ENCODE measurements at places on chromosomes 2 and 18. TPM values are rescaled to one million over a fixed set of nuclear protein-coding genes. Genes with fewer than 3 reads are reported as not detected.

- no peaks in the 10 kb centered on the region for H3K27me3 ChIP-seq
- peak within 1 kb of the TSS; percentile 47 for H3K4me3 ChIP-seq
- peak within 1 kb of the TSS; percentile 97 for H3K27ac ChIP-seq
- DNase-seq: peak; percentile 99
- peaks cover 27% of the 10 kb centered on the region for H3K4me1 ChIP-seq
These were observed at the start of gene TIA1 for GRCh38 chr2:70248181-70248847. Gene TIA1, minus strand, starts transcription at chr2:70248628. Its CDS starts 198 bp downstream, at chr2:70248430.

- no peak for DNase-seq
- H3K27me3 ChIP-seq: no peaks in the 10 kb centered on the region
- no peak overlapping the region for H3K27ac ChIP-seq
- H3K4me1 ChIP-seq: no peaks in the 10 kb centered on the region
- H3K4me3 ChIP-seq: no peak overlapping the region
These were observed 403.7 kb downstream of the CCDC85A start for GRCh38 chr2:56587456-56587855.

- H3K4me1 ChIP-seq: peaks cover 17% of the 10 kb centered on the region
- no peak overlapping the region for H3K27ac ChIP-seq
- H3K27me3 ChIP-seq: peaks cover 65% of the 10 kb centered on the region
- H3K4me3 ChIP-seq: no peak overlapping the region
- H3K36me3 ChIP-seq: peaks cover 14% of the 10 kb centered on the region
- no peak for DNase-seq
These were observed 8.6 kb downstream of the SPR start for GRCh38 chr2:72895759-72896281.

GRCh38 chr2:234081970-234082822, 31.7 kb downstream of the SPP2 start:
- H3K36me3 ChIP-seq: no peaks in the 10 kb centered on the region
- H3K4me3 ChIP-seq: no peak overlapping the region
- no peak overlapping the region for H3K27ac ChIP-seq

RTP5 gene
- total RNA-seq: 0.10 TPM

DSG1 gene
- total RNA-seq: not detected

DNA sequence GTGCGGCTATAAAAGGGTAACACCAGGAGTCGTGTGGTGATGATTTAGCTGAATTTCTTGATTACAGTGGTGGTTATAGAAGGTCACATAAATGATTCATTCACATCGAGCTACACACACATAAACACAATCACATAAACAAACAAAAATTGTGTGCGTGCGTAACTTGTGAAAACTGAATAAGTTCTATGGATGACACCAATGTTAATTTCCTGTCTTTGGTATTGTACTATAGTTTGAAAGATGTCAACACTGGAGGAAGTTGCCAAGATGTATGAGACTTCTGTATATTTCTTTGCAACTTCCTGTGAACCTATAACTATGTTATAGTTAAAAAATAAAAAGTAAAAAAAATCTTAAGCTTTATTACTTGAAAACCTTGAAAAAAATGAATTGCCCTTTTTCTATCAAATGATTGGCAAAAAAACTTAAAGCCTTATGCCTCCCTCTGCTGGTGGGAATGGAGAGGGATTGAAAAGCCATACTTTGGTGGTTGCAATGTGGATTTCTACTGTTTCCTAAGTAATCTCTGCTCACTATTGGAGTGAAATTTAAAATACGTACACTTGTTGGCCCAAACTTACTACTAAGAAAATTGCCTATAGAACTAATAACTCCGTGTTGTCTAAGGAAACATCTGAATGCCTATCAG, 227.7 kb downstream of the RPIA start:
- H3K36me3 ChIP-seq: no peaks in the 10 kb centered on the region
- no peaks in the 10 kb centered on the region for H3K4me1 ChIP-seq
- no peak for DNase-seq
- no peak overlapping the region for H3K27ac ChIP-seq

DNA sequence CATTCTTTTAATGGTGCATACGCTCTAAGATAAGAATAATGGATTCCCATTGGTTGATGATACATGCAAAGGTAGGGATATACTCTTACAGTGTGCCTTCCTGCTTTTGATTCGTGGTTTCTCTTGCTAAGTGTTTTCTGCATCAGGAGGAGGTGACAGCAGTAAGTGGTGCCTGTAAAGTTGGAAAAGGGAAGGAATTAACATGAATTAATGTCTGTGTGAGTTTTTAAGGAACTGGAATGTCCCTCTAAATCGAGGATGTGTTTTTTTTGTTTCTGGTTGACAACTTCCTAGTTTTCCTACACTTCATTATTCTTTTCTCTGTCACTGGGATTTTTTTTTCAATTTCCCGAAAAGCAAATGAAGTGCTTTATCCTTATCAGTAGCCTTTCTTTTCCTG, 54.4 kb downstream of the CRIM1 start:
- peak overlapping the region; percentile 39 for H3K27ac ChIP-seq
- H3K27me3 ChIP-seq: no peaks in the 10 kb centered on the region
- H3K4me3 ChIP-seq: no peak overlapping the region
- no peak for DNase-seq

DNA sequence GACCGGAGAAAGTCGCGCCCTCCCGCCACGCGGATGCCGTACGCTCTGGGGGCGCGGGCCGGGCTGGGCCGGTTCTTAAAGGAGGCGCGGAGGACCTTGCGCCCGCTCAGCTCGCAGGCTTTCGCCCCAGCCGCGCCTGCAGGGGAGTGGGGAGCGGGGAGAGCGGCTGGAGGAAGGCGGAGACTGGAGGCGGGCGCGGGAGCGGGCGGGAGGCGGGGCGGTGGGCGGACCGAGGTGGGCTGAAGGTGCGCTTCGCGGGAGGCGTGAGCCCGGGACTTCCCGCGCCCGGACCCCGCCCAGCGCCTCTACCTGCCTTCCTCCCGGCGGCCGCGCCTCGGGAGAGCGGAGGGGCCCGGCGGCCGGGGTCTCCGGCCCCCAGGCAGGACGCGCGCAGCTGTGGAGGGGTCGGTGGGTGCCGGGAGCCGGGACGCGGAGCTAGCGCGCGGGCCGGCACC, at the start of gene ADRA2B:
TSS of gene ADRA2B (minus strand) at position 148 of the 455 bp plus-strand sequence. CDS start 422 bp downstream, outside the sequence.
- H3K27me3 ChIP-seq: peaks cover 18% of the 10 kb centered on the region
- H3K36me3 ChIP-seq: no peaks in the 10 kb centered on the region
- DNase-seq: peak; percentile 41
- peaks cover 4% of the 10 kb centered on the region for H3K4me1 ChIP-seq
- no peak within 1 kb of the TSS for H3K27ac ChIP-seq
- peak within 1 kb of the TSS; percentile 64 for H3K4me3 ChIP-seq

PROKR1 gene
- not detected for total RNA-seq

DNA sequence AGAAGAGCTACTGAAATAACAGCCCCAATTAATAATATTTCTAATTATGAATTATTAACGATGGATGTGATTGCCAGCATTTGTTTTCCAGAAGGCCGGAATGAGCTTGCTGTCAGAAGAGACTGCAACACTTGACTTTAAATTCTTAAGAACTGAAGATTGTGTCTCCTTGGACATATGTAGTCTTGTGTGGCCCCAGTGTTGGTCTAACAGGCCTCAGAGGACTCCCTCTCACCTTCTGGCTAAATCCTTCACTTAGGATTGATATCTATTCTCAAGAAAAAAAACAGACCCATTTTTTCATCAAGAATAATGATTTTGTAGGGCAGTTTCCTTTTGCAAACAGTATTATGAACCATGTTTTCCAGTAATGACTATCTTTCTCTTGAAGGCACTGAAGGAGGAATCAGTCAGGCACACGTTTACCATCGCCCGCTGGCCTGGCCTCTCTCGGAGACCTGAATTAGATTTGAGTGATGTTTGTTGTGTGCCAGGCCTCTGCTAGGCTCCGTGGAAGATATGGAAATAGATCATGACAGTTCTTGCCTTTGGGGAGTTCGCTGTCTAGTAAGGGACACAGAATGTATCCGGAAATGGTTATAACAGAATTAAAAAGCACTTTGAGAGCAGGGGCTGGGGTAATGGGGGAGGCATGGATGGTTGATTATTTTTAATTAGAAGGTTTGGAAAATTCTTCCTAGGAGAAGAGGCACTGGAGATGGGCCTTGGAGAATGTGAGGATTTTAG, 258.0 kb downstream of the MYCN start:
- no peaks in the 10 kb centered on the region for H3K27me3 ChIP-seq
- H3K36me3 ChIP-seq: no peaks in the 10 kb centered on the region
- H3K4me3 ChIP-seq: no peak overlapping the region
- DNase-seq: no peak
- no peaks in the 10 kb centered on the region for H3K4me1 ChIP-seq

TWIST2 gene
- total RNA-seq: 12.8 TPM

- H3K4me3 ChIP-seq: no peak overlapping the region
- no peak overlapping the region for H3K27ac ChIP-seq
- no peak for DNase-seq
- H3K36me3 ChIP-seq: no peaks in the 10 kb centered on the region
These were observed 728.7 kb upstream of the ID2 start for GRCh38 chr2:7953195-7953594.

- H3K4me1 ChIP-seq: no peaks in the 10 kb centered on the region
- no peaks in the 10 kb centered on the region for H3K36me3 ChIP-seq
- no peak overlapping the region for H3K4me3 ChIP-seq
- no peaks in the 10 kb centered on the region for H3K27me3 ChIP-seq
- no peak overlapping the region for H3K27ac ChIP-seq
These were observed 125.8 kb upstream of the TNP1 start for GRCh38 chr2:216985658-216986141.

MOGAT1 gene
- not detected for total RNA-seq

ABCG5 gene
- not detected for total RNA-seq

GRCh38 chr2:144404586-144405314, 115.2 kb downstream of the ZEB2 start:
- peaks cover 13% of the 10 kb centered on the region for H3K4me1 ChIP-seq
- H3K27me3 ChIP-seq: no peaks in the 10 kb centered on the region
- peak; percentile 58 for DNase-seq
- no peak overlapping the region for H3K4me3 ChIP-seq

DNA sequence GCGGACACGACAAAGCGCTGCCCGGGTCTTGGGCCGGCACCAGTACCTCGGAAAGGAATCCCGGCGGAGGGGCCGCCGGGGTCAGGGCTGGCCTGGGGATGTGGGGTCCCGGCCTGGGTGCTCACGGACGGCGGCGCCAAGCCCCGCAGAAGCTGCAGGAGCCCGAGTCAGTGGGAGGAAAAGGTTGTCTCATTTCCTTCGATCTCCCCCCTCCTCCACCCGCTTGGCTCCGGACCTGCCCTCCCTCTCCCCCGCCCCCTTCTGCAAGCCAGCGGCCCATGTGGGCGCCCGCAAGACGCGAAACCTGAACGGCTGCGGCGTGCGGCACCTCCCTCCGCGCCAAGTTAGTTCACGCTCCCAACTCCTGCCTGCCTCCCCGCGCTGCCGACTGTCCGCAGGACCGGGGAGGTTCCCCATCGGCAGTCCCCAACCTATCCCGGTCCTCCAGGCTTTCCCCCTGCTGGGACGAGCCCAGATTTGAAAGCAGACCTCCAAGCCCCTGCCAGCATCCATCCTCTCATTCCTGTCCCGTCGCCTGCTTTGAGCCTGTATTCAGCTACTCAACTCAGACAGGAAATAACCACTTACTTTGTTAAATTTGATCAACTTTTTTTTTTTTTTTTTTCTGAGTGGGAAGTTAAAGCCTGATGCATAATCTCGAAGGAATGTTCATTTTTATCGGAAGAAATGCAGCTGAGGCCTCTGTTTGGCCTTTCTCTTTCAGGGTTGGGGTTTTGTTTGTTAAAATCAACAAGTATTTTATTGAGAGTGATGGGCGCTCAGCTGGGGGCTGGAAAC, at the start of gene EVA1A:
TSS of gene EVA1A (minus strand) at position 172 of the 798 bp plus-strand sequence. CDS start 42,799 bp downstream, outside the sequence.
- H3K4me1 ChIP-seq: peaks cover 7% of the 10 kb centered on the region
- H3K27me3 ChIP-seq: peaks cover 44% of the 10 kb centered on the region
- DNase-seq: peak; percentile 77
- peak within 1 kb of the TSS; percentile 49 for H3K4me3 ChIP-seq

GRCh38 chr2:219747637-219748036, 120.2 kb downstream of the SLC4A3 start:
- no peaks in the 10 kb centered on the region for H3K4me1 ChIP-seq
- H3K36me3 ChIP-seq: no peaks in the 10 kb centered on the region
- H3K27me3 ChIP-seq: no peaks in the 10 kb centered on the region
- no peak overlapping the region for H3K4me3 ChIP-seq
- no peak overlapping the region for H3K27ac ChIP-seq

PIEZO2 gene
- 77.7 TPM for total RNA-seq

DNA sequence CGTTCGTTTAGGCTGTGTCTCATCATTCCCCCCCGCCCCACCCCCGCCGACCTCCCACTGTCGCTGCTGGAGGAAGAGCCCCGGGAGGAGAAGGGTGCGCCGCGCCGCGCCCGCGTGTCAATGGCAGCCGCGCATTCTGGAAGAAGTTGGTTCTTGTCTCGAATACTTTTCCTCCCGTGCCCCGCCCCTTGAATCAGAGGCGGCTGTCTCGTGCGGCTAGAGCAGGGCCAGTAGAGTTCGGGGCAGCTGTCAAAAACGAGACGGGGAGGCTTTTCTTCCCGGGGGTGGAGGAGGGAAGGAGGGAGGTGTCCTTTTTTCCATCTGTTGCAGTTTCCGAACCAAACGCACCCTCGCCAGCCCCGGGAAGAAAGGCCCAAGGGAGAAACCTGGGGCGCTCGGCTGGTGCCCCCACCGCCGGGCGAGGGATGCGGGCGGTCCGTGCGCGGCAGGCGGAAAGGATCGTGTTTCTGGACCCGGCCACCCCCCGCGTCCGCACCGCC, 410 bp upstream of the TGIF1 start:
- peaks cover 22% of the 10 kb centered on the region for H3K4me1 ChIP-seq
- H3K36me3 ChIP-seq: no peaks in the 10 kb centered on the region
- DNase-seq: peak; percentile 93
- H3K4me3 ChIP-seq: peak overlapping the region; percentile 87
- peak overlapping the region; percentile 99 for H3K27ac ChIP-seq
- H3K27me3 ChIP-seq: no peaks in the 10 kb centered on the region

GPR35 gene
- total RNA-seq: 6.0 TPM

GRCh38 chr2:24530796-24531195, 39.7 kb downstream of the NCOA1 start:
- no peak overlapping the region for H3K27ac ChIP-seq
- H3K4me3 ChIP-seq: no peak overlapping the region
- no peaks in the 10 kb centered on the region for H3K27me3 ChIP-seq
- H3K36me3 ChIP-seq: no peaks in the 10 kb centered on the region

DNA sequence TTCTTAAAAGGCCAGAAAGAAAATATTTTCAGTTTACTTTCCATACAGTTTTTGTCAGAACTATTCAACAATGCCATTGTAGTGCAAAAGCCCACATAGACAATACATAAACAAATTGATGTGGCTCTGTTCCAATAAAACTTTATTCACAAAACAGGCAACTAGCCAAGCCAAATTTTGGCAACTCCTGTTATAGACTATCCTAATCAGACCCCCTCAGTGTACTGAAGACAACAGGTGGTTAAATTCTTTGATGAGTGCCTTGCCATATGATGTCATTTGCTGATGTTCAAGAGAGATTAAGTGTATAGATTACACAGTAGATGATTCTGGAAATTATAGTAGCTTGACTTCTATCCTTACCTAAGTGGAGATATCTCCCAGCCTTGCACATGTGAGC, 83.4 kb downstream of the FANCL start:
- no peaks in the 10 kb centered on the region for H3K4me1 ChIP-seq
- no peak overlapping the region for H3K27ac ChIP-seq
- no peak overlapping the region for H3K4me3 ChIP-seq
- H3K27me3 ChIP-seq: no peaks in the 10 kb centered on the region
- no peaks in the 10 kb centered on the region for H3K36me3 ChIP-seq

DNA sequence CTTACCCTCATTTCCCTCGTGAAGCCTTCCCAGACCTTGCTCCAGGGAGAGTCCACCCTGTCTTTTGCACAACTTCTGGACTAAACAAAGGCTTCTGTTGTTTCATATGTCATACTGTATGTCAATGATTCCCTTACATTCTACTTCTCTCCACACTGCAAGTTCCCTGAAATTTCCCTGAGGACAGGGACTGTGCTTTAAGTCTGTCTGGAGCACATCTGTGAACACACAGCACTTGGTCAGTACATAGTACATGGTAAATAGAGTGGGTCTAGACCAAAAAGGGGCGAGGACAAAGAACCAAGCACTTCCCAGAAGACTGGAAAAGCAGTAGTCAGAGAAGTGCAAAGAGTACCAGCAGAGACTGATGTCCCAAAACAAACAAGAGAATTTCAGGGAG, 23.7 kb upstream of the IMPA2 start:
- peaks cover 7% of the 10 kb centered on the region for H3K4me1 ChIP-seq
- H3K27ac ChIP-seq: no peak overlapping the region
- no peaks in the 10 kb centered on the region for H3K27me3 ChIP-seq

HOXD10 gene
- total RNA-seq: 0.31 TPM
